Inflammatory macrophage treated with lipopolysaccharide for 1 hour (primary cell): ENCODE measurements at places on chromosomes 16 and 17.

DNA sequence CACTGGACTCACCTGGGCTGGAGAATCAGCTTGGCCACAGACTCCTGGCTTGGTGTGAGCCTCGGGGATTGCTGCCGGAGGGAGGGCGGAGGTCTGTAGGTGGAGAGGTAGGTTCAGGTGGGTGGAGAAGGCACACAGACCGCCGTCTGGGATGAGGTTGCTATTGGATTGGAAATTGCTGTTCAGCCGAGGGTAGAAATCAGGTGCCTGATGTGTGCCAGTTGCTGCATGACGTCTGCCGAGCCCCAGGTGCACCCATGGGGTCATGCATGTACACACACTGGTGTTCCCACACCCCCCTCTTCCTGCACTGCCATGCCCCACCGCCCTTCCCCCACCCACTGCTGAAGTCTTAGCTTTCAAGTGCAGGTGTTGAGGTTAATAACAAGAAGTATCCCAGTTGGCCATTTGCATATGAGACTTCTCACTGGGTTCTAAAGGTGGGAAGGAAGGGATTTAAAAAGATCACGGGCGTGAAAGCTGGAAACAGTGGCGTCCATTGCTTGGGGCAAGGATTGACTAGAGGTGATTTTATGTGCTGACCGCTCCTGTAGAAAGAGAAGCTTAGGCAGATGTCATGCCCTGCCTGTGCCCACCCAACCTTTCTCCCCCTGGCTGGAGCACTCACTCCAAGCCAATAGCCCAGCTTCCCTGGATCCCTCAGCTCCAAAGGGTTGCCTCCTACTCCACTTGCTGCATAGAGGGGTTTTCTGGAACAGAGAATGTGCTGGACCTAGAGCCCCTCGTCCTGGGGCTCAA is 193.6 kb downstream of the CCDC182 start:
- no peak for DNase-seq

- DNase-seq: no peak
These were observed 27.9 kb upstream of the OR4D1 start for GRCh38 chr17:58120195-58120822.

GRCh38 chr17:60311186-60311585 is 80.7 kb downstream of the USP32 start:
- no peak for DNase-seq

- DNase-seq: no peak
These were observed 468.1 kb downstream of the SOX9 start for GRCh38 chr17:72588961-72589360.

- DNase-seq: no peak
These were observed 3.4 kb downstream of the MTSS2 start for GRCh38 chr16:70682239-70683145.

- DNase-seq: no peak
These were observed 3.8 kb downstream of the ADAMTS18 start for GRCh38 chr16:77430787-77431585.

GRCh38 chr16:55077266-55077665 is 146.6 kb downstream of the IRX5 start:
- no peak for DNase-seq

DNA sequence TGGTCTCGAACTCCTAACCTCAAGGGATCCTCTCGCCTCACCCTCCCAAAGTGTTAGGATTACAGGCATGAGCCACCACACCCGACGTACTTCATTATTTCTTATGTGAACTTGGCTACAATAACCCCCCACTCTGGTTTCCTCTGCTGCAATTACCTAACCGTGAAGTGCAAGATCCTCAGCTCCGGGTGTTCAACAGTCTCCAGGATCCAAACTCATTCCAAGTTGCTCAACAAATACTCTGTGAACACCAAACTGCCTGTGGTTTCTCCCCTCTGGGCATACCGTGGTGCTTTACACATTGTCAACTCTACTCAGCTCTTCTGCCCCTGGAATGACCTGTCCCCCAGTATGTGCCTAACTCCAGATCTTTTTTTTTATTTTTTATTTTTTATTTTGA is 6.8 kb upstream of the SULT1A1 start:
- DNase-seq: no peak

GRCh38 chr17:8226536-8227237 is 16.3 kb upstream of the AURKB start:
- peak; percentile 77 for DNase-seq

- no peak for DNase-seq
These were observed 14.2 kb downstream of the SAP30BP start for GRCh38 chr17:75681289-75681688.

DNA sequence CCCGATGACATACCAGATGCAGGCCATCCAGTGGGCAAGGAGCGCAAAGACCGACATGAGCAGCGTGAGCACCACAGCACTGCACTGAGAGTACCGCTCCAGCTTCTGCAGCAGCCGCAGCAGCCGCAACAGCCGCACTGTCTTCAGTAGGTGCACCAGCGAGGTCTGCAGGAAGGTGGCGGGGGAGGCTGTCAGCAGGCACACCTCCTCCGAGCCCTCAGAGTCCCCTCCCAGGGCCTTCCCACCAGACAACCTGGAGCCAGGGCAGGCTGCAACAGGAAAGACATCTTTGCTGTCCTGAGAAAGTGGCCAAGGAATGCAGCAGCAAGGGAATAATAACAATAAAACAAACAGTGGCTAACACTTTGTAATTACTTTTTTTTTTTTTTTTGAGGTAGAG is 9.1 kb downstream of the KCNH4 start:
- no peak for DNase-seq

GRCh38 chr17:32958418-32958817 is 30.5 kb downstream of the TMEM98 start:
- no peak for DNase-seq

- no peak for DNase-seq
These were observed 412.8 kb downstream of the ZFHX3 start for GRCh38 chr16:72635104-72635503.

DNA sequence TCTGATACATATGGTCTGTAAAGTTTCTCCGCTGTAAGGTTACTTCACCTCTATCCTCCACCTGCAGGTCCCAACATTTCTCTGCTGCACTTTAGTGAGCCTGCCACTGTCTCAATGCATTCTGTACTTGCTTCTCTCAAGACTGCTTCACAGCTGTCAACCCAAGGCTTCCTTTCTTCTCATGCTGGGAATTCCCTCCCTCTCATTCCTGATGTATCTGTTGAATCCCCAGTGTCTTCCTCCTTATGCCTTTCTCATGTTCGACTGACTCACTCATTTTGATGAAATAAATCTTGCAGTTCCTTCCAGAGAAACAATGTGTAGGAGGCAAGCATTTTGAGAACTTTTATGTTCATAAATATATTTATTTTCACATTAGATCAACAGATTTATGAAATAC is 288.3 kb downstream of the CNTNAP4 start:
- no peak for DNase-seq

DNA sequence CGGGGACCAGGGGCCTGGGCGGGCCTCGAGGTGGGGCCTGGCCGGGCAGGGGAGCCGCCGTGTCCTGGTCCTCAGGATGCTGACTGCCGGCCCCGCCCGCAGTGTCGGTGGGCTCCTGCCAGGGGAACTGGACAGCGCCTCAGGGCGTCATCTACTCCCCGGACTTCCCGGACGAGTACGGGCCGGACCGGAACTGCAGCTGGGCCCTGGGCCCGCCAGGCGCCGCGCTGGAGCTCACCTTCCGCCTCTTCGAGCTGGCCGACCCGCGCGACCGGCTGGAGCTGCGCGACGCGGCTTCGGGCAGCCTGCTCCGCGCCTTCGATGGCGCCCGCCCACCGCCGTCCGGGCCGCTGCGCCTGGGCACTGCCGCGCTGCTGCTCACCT is 2.3 kb upstream of the PAQR4 start:
- DNase-seq: no peak

GRCh38 chr16:3065742-3066439 is 451 bp downstream of the IL32 start:
- no peak for DNase-seq

- DNase-seq: peak; percentile 23
These were observed 2.9 kb upstream of the CCDC102A start for GRCh38 chr16:57539072-57539796.

DNA sequence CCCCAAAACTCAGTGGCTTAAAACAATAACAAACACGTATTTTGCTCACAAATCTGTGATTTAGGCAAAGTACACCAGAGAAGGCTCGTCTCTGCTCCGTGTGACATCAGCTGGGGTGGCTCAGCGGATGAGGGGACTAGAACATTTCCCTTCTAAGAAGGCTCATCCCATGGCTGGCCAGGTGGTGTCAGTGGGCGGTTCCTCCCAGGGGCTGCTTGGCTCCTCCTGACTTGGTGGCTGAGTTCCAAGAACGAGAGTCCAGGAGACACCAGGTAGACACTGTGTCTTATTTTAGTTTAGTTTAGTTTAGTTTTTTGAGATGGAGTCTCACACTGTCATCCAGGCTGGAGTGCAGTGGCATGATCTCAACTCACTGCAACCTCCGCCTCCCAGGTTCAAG is 5.6 kb upstream of the CHMP6 start:
- DNase-seq: no peak

GRCh38 chr17:4206962-4207361 is 56.8 kb downstream of the ANKFY1 start:
- DNase-seq: peak; percentile 60

DNA sequence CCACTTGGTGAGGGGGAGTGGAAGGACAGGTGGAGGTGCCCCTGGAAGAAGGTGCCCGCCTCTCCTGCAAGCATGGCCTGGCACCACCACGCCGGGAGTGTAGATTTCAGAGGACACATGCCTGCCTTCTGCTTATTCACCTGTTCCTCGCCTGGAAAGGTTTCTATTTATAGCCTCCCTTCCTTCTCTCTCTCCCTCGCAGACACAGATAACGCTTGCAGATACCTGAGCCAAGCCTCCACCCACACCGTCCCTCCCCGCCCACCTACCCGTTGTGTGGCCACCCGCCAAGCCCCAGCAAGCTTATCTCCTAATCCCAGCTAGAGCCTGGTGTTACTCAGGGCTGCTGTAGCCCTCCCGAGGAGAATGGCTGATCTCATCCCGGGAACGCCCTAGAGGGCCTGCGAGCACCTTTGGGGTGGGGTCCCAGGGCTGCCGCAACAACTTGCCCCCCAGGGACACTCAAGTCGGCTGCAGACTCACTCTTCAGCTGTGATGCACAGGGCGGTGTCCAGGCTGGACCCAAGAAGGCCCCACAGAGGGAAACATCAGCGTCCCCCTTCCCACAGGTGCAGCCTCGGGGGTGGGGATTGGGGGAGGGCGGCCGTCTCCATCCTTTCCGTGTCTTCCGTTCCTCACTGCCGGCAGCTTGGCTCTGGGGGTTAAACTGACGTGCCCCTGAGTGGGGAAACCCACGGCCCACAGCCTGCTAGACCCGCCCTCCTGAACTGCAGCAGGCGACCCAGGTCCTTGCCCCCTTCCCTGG is 1.9 kb upstream of the SNAI3 start:
- DNase-seq: no peak

DNA sequence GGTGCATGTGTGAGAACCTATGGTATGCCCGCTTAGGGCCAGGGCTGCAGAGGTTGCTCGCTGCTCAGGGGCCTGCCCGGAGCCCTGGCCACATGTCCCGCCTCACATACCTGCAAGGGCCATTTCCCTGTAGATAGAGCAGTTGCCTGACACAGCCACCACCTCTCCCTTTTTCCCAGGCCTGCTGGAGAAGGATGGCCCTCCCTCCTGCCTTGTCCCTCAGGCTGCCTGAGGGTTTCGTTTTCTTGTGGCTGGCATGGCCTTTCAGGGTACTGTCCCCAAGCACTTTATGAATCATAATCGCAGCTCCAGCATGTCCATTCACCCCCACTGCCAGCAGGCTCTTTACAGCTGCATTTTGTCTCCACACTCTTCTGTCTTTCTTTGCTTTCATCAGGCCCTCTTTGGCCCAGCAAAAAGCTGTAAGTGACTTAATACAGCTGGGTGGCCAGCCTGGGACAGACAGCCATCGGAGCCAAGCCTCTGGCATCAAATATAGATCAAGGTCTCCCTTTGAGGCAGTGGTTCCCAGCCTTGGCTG is 65.7 kb downstream of the MPRIP start:
- no peak for DNase-seq

GRCh38 chr16:69260019-69260418 is 51.1 kb upstream of the VPS4A start:
- DNase-seq: no peak

- DNase-seq: no peak
These were observed 527 bp upstream of the CHAD start for GRCh38 chr17:50469208-50469605.

DNA sequence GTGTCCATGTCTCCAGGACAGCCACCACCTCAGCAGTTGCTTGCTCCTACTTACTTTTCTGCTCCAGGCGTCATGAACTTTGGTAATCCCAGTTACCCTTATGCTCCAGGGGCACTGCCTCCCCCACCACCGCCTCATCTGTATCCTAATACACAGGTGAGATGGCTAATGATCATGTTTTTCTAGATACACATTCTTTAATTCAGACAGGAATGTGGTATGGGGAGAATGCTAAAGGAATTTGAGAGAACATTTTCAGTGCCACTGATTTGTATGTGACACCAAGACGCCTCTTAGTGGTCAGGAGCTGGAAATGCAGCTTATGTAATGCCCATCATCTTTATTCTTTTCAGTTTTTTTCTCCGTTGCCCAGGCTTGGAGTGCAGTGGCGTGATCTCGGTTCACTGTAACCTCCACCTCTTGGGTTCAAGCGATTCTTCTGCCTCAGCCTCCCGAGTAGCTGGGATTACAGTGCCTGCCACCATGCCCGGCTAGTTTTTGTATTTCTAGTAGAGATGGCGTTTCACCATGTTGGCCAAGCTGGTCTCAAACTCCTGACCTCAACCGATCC is 8.9 kb upstream of the RAPGEFL1 start:
- DNase-seq: peak; percentile 63

GRCh38 chr16:30953511-30954124 is 3.9 kb upstream of the SETD1A start:
- DNase-seq: peak; percentile 50

- DNase-seq: no peak
These were observed 52.6 kb downstream of the USP22 start for GRCh38 chr17:20989991-20990855.

DNA sequence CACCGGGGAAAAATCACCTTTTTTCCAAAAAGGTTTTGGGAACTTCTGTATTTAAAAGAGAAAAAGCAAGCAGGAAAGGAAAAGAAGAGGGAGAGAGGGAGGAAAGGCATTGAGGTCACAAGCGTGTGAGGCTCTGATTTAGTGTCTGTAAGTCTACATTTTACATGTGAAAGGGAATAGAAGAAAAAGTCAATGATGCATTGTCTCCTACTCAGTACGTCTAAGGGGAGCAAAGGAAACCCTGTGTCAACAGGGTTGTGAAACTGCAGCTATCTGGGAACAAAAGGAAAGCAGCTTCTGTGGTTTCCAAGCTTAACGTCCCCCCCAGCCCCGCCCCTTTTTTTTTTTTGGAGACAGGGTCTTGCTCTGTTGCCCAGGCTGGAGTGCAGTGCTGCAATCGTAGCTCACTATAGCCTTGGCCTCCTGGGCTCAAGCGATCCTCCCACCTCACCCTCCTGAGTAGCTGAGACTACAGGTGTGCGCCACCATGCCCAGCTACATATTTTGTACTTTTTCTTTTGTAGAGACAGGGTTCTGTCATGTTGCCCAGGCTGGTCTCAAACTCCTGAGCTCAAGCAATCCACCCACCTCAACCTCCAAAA is 1.8 kb upstream of the CDC42EP4 start:
- DNase-seq: no peak

- DNase-seq: no peak
These were observed 3.9 kb downstream of the ANKRD13B start for GRCh38 chr17:29596811-29597210.
